ENCODE measurements at places on chromosomes 3 and 15.

DNA sequence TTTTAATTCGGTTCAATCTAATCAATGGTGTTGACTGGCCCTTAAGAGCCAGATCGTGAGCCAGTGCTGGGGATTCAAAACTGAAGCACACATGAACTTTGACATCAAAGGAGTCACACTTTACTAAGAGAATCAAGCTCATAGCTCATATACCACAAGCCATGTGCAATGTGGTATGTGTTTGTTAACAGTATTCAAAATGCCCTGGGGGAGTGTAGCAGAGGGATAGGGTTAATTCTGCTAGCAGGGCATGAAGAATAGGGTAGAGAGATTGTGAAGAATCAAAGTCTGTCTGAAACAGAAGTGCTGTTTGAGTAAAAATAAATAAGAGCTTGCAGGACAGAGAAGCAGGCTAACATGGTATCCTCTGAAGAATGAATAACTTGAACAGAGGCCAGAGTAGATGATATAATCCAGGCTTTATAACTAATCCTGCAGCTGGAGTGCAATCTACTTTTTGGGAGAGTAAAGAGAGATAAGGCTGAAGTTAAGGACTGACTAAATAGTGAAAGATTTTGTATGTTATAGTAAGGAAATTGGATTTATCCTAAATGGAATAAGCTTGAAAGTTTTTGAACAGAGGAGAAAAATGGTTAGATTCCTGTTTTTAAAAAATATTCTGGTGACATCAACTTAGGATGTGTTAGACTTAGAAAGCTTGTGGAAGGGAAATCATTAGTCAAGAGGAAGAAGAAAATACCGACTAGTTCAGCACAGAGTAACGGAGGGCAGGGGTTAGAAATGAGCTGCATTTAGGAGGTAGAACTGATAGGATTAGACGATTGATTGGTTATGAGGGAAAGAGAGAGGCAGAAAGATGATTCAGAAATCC, 292.0 kb downstream of the NFKBIZ start:
- DNase-seq: no peak

DNA sequence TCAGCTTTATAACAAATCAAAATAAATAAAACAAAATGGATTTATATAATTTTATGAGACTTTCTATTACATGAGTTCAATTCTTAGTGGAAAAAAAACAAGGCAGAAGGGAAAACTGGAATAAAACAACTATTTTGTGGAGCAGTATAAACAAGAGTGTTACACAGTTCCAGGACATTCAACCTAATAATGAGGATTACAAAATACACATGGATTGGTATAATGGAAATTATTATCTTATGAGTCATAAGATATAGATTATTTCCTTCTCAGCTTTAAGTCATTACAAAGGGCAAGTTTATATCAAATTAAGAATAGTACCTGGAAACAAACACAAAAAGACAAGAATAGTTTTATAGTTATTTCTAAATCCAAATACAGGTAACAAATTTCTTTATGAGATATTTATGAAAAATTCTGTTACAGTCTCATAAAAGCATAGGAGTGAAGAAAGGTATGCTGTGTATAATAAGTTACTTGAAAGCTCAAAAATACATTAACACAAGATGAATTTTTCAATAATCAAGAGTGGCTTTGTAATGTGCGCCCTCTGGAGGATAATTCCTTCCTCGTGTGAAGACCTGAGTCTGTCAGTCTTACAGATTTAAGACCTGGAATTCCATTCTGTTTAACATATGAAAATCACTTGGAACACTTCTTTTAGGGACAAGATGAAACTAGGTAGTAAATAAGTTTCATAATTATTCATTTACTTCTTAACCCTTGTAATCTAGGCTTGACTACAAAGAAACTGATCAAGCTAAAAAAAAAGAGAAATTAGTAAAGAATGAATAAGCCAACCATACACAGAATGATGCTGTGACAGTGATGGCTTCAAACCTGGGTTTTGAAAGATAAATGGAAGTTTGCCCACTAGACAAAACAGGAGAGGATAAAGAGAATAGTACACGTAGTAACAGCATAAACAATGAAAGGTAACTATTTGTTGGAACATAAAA, 9.5 kb downstream of the COPS2 start:
- peak; percentile 26 for DNase-seq

- DNase-seq: no peak
These were observed 741.6 kb upstream of the CBLB start for GRCh38 chr3:106610362-106610959.

DNA sequence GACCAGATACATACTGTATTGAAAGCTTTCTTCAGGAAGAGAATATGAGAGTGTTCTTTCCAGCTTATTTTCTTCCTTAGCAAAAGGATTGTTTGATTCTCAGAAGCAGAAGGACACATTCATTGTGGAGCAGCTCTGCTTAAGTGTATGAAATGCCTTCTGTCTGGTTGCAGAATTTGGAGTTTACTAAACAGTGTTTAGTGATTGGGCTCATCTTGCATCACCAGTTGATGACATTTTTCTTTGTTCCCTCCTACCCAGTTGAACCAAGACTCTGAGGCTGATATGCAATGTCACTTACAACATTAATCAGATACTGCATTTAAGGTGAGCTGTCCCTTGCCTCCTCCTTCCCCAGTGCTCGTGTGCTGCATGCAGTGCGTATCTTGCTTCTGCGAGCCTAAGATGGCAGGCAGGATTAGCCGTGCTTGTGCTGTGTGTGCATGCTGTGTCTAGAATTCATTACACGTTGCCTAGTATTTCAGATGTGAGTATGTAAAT, 18.4 kb downstream of the ZBTB38 start:
- no peak for DNase-seq

DNA sequence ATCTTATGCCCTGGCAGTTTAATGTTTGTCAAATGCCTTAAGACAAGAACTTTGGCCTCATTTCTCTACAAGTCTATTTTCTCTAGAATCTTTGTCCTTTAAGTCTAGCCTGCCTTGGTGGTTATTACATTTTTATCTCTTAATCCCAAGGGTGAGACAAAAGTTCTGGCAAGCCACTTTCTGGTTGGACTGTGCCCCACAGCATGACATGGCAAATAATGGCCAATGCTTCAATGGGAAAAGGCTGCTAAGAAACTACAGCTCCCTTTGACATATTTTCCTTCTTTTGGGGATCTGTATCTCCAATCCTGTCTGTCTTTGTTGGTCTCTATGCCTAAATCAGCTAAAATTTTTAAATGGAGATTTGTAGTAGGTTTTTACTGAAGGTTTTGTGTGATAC, 181.6 kb upstream of the MBNL1 start:
- no peak for DNase-seq

- DNase-seq: no peak
These were observed 252.1 kb upstream of the GRM7 start for GRCh38 chr3:6608843-6609242.

GRCh38 chr15:60062826-60063225, 58.7 kb downstream of the FOXB1 start:
- no peak for DNase-seq

DNA sequence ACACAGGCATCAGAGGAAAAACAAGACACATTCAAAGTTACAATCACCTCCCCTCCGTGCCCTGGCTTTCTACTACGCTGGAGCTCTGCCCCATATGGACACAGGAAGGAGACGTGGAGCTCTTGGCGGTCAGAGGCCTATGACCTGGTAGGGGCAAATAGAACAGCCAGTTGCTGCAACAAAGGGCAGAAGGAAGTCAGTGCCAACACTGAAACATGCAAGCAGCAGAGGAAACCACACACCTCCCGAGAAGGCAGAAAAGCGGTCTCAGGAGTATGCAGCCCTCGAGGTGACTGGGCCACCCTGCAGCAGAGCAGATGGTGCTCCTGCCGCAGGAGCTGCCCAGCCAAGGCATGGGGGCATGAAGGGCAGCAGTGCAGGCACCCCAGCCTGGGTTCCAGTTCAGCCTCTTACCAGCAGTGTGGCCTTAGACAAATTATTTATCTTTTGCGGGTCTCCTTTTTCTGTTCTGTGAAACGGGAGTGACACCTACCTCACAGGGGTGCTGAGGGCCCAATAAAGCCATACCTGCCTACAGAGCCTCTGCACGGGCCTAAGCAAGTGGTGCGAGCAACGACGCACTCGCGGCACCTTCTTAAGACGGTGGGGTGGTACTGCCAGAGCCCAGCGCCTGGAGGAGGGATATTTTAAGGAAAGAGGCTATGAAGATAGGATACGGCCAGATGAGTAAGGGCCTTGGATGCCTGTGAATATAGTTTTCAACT, 8.6 kb downstream of the ZXDC start:
- no peak for DNase-seq

DNA sequence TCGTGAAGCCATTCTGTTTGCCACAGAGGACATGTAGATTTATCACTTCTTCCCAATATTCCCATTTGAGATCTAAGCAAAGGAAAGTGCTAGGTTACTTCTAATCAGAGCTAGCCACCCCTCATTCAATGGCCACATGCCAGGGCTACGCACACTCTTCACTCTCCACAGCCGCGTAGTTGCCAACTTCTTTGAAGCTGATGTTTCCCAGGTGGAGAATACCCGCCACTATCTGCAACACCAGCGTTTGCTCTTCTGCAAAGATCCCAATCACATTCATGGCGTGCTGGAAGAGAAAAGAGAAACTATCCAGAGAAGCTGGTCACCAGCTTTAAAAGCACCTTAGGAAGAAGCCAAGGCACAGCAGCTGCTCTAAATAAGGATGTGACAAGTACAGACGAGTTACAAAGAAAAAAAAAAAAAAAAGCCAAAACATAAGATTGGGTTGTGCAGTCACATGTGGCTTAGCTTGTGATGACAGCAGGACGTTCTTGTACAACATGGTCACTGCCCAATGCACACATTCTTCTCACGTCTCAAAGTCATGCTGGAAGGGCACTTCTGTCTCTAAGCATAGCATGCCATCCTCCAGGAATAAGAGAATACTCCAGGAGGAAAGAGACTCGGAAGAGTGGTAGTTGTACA, 16.4 kb downstream of the LDHAL6B start:
- DNase-seq: no peak

DNA sequence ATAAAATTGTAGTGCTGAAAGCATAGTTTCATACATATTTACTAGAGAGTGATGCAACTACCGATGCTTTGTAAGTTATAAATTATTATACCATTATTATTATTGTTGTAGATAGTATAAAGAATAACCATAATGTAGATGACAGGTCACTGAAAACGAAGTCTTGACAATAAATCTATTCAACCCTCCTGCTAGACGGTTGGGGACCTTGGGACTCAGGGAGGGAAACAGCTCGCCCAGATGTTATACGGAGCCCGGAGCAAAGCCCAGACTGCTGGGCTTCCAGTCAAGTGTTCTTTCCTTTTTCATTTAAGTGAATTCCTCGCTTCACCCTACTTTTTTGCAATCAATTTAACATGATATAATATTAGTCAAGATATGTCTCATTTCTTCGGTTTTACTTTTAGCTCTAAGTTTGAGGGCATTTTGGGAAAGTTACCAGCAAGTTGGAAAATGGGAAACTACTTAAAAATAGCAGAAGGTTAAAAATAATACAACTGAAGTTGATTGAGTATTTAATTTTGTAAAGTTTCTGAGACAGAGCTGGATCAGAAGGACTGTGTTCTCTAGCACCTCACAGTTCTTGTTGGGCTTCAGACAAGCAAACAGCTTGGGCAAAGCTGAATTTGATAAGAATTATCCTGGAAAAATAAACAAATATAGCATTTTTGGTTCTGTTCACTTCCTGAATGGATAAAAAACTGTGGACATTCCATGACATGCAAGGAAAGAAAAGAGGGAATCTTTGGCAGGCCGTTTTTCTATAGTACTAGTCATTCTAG, 173.4 kb upstream of the TP63 start:
- DNase-seq: no peak

DNA sequence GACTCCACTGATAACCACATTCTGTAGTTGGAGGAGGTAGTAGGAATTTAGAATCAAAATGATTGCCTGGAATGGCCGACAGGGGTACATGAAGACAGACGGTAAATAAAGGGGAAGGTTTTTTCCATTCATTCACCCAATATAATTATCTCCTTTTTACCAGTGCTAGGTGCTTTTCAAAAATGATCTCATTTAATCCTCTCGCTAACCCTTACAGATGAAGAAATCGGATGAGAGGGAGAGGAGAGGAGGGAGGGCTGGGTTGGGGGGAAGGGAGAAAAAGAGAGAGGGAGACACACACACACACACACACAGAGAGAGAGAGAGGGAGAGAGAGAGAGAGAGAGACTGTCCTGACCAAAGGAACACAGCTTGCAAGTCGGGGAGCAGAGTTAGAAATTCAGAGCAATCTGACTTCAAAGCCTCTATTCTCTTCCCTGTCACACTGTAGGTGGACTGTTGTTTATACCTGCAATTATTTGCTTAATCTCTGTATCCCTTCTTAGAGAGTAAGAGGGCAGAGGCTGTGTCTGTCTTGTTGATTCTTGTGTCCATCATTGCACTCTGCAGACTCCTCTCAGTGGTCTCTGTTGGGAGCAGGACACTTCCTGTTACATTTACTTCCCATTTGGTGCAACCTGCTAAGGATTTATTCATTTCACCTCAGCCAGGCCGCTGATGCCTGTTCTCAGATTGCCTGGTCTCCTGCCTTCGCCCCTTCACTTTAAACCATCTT, 18.7 kb upstream of the PAQR9 start:
- DNase-seq: no peak

DNA sequence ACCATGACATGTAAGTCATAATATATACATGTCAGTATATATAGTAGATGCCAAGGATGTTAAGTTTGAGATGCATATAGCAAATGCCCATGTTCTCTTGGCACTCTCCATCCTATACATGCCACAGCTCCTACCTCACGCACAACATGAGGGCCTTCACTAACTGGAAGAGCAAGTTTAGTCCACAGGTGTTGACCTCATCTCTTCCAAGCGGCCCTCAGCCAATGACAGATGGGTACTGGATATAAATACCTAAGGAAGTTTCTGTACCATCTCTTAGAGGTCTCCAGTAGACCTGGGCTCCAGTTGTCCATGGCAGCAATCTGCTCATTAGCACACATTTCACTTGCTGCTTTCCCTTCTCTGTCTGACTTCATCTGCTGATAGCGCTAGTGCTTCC, 43.3 kb upstream of the CMC1 start:
- no peak for DNase-seq

DNA sequence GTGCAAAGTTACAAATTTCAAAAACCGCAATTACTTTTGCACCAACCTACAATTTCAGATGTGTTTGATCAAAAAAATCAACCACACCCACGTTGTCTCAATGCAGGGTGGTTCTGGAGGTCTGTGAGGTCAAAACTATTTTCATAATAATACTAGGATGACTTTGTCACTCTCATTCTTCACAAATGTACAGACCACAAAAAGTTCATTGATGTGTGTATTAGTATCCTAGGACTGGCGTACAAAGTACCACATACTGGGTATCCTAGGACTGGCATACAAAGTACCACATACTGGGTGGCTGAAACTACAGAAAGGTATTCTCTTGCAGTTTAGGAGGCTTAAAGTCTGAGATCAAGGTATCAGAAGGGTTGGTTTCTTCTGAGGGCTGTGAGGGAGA, 13.0 kb downstream of the SUCLG2 start:
- no peak for DNase-seq

GRCh38 chr15:97875513-97876280, 84.8 kb upstream of the ARRDC4 start:
- no peak for DNase-seq

All from stimulated activated CD4-positive, alpha-beta T cell treated with anti-CD3 and anti-CD28 coated beads, Interleukin-12 subunit alpha, Interleukin-12 subunit beta, amount 100 ng/mL, for 48 hours (primary cell).